Cerebellar nuclear complex (tissue), 1 donor: ENCODE measurements at places on chromosomes 6 and 20.

DNA sequence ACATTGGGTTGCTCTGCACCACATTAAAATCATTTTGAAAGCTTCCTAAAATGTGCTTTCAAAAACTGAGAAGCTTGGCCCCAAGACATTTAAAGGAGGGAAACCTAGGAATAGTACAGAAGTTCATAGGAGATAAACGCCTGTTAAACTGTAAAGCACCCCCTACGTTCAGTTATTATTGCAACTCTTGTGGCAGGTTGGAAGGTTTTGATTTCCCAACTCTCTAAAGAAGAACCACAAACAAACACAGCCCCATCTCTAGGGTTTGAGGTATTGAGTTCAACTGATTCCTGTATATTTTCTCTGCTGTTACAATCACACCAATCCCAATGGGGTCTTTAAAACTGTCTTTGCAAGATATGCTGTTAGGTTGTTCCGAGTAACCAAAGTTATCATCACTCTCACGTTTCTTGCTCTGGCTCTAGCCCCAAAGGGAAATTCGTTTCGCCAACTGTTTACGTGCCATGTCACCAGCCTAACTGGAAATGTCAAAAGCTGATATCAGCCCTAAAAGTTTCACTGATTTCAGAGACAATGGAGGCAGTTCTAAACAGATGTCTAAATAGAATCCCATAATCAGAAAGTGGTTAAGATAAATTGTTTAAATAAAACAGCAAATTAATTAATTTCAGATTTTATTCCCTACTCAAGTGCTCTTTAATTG is 12.1 kb downstream of the TFAP2A start:
- DNase-seq = no peak

DNA sequence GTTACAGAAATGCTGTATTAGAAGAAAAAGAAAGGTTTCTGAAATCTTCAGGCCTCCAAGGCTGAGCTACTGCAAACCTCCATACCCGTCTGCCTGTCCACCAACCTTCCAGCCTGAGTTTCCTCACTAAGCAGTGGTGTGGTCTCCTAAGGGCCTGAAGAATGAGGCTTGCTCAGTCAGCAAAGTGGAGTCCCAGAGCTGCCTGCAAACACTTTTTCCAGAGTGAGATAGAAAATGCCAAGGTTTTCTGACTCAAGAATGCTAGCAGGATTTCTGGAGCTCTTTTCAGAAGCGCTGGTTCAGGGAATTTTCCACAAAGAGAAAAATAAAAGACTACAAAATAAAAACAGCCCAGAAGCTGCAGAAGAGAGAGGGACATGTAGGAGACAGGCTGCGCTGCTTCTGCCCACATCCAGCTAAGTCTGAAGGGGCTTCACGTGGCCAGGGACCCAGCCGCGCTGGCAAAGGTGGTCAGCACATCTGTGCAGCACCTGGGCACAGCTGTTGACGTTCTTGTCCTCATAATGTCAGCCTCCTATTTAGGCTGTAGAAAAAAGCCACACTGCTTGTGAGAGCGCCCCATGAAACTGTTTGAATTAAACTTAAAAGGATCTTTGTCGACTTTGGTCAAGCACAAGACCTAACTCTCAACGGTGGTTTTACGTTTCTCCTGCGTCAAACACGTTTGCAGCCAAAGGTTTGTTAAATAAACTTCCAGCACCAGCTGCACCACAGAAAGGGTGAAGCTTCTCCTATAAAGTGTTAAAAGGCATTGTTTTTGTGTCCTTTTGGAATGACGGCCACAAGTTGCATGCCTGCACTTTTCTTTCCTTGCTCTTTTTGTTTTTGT is 209.0 kb downstream of the THBS2 start:
- DNase-seq = no peak

GRCh38 chr6:81002126-81002525 is 750.4 kb downstream of the TENT5A start:
- no peak for DNase-seq

DNA sequence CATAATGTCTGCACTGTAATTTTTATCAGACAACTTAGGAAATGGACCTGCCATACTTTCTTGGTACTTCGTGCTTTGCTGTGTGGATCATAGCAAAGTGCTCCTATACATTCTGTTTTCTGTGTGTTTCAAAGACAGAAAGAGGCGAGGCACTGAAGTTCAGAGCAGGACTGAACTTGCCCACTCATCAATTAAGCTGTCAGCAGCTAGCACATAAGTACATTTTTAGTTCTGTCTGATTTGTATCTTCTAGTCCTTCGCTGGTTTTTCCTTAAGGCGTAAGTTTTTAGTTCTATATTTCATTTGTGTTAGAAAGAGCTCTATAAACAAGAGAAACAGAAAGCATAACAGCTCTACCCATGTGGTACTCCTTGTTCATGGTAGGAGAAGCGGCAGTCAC is 42.1 kb downstream of the MAP3K4 start:
- no peak for DNase-seq
